ENCODE measurements at places on chromosomes 16 and 17.

GRCh38 chr17:16417896-16418684 is 2.7 kb downstream of the TRPV2 start:
- DNase-seq, result no peak

DNA sequence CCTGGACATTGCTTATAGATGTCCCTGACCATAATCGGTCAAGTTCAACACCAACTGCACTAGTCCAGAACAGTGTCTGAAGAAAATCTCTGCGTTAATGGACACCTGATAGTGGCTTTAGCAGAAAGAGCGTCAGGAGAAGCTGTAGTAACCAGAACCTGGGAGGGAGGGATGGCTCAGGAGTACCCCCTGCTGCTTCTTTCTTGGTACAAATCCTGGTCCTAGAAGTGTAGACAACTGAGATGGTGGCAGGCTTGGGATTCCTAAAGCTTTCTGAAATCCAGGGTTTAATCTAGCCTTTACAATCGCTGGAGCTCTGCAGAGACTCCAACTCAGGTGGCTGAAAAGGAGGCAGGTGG is 5.4 kb downstream of the MAP3K14 start:
- no peak for DNase-seq

GRCh38 chr16:87041286-87041685 is 275.9 kb downstream of the C16orf95 start:
- no peak for DNase-seq

DNA sequence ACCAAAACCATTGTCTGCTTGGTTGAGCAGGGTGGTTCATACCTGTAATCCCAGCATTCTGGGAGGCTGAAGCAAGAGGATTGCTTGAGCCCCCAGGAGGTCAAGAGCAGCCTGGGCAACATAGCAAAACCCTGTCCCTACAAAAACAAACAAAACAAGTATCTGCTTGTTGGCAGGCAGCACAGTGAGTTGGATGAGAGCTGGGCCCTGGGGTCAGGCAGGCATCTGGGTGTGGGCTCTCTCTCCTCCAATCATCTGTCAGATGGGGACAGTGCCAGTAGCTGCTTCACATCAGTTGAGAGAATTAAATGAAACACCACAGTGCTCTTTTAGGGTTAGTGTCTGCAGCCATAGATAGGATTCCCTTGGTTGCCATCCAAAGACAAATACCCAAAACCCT is 5.8 kb downstream of the ARMC7 start:
- no peak for DNase-seq

GRCh38 chr16:10965440-10966061 is 21.2 kb downstream of the CLEC16A start:
- no peak for DNase-seq

- DNase-seq, result no peak
Observed at GRCh38 chr17:40281663-40282062, 6.0 kb upstream of the CDC6 start.

- DNase-seq, result no peak
Observed at GRCh38 chr17:6787081-6787693, 11.2 kb downstream of the FBXO39 start.

GRCh38 chr16:88343271-88343791 is 39.4 kb upstream of the ZNF469 start:
- DNase-seq, result no peak

GRCh38 chr16:56658327-56658875 is 642 bp downstream of the MT1F start:
- DNase-seq, result no peak

GRCh38 chr17:14827396-14827919 is 437.7 kb downstream of the PMP22 start:
- DNase-seq, result no peak

GRCh38 chr16:80563066-80563465 is 22.3 kb downstream of the DYNLRB2 start:
- DNase-seq, result no peak

- no peak for DNase-seq
Observed at GRCh38 chr16:29198231-29198630, 208.3 kb downstream of the NPIPB11 start.

- no peak for DNase-seq
Observed at GRCh38 chr16:81700071-81700779, 78.9 kb upstream of the PLCG2 start.

- no peak for DNase-seq
Observed at GRCh38 chr16:72658888-72659717, 388.8 kb downstream of the ZFHX3 start.

Measured in kidney epithelial cell (primary cell).